Heart right ventricle (tissue), 16 donors: ENCODE measurements at places on chromosomes 4 and X. TPM values are rescaled to one million over a fixed set of nuclear protein-coding genes. Genes with fewer than 3 reads are reported as not detected.

The ANKRD50 gene
- 7.2 TPM for total RNA-seq

The PRR32 gene
- total RNA-seq = 0.46 TPM

The IGSF1 gene
- total RNA-seq = 2.0 TPM

The UGT2B10 gene
- total RNA-seq = not detected

The PCSK1N gene
- total RNA-seq = not detected

The DACH2 gene
- total RNA-seq = not detected

The SLC9B1 gene
- total RNA-seq = 0.66 TPM
